ENCODE measurements at places on chromosomes 16 and 17.

DNA sequence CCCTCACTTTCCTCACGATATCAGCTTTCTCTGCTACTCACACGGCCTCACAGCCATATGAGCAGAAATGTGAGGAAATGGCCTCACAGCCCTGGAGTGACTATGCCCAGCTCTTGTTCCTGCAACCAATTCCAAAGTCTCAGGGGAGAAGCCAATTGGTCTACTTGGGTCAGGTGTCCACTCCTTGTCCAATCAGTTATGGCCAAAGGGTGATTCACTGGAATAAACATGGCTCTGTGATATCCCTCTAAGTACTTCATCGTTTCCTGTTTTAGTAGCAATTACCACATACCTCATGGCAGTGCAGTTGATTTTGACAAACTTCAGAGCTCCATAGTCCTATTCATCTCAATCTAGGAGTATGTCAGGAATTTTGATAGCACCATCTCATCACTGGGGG lies 195.4 kb downstream of the KATNIP start:
- DNase-seq: no peak

GRCh38 chr17:33895491-33895890 lies 359.6 kb upstream of the CCL2 start:
- DNase-seq: no peak

GRCh38 chr16:61460020-61460419 lies 576.2 kb downstream of the CDH8 start:
- no peak for DNase-seq

- no peak for DNase-seq
Measured at GRCh38 chr17:76585649-76586593, at the start of gene ST6GALNAC2. ST6GALNAC2 (minus strand) TSS chr17:76585860; CDS start chr17:76585808, 52 bp downstream.

DNA sequence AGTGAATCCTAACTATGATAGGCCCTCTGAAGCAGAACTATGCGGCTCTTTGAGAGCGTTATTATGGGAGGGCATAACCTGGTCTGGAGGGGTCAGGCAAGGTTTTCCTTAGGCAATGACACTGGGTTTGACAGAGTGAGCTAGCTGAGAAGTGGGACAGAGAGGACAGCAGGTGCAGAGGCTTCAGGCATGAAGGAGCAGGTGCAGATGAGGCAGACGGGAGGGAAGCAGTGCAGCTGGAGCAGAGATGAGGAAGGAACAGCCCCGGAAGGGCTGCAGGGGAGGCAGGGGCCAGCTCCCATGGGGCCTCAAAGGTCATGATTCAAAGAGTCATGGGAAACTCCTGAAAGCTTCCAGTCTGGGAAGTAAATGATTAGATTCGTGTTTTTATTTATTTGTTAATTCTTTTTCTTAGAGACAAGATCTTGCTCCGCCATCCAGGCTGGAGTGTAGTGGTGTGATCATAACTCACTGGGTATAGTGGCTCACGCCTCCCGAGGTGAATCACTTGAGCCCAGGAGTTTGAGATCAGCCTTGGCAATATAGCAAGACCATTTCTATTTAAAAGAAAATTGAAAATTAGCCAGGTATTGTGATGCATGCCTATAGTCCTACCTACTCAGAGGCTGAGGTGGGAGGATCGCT lies 5.4 kb downstream of the MARCHF10 start:
- DNase-seq: no peak

GRCh38 chr16:67207249-67208091 lies 8.5 kb downstream of the ELMO3 start:
- DNase-seq: no peak

DNA sequence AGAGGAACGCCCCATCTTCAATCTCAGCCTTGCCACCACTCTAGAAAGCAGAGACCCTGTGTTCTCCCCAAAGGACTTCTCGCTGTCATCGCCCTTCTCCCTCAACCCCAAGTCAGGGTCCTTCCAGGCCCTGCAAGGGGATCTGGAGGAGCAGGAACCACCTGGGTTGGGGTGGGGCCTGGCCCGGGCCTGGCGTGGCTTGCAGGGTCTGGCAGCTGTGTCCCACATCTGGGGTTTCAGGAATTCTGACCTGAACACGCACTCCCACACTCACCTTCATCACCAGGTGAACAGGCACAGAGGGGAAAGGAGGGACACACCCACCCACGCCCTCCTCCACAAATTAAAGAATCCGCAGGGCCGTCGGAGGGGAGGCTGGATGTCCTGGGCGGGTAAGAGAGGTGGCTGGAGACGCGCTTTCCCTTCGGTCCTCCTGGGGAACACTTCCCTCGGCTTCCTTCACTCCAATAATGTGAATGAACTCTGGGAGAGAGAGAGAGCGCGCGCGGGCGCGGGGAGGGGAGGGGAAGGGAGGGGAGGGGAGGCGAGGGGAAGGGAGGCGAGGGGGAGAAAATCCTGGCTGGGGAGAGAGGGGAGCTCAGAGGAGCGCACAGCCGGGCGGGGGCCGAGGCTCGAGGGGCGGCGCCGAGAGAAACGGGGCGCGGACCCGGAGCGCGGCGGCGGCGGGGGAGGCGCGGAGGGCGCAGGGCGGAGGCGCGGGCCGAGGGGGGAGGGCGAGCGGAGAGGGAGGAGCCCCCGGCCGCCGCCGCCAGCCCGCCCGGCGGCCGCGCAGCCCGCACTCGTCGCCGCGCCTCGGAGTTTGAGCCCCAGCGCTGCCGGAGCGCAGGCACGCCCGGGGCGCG lies at the start of gene CACNG4:
Gene CACNG4 (plus strand): TSS at position 799 of the 863 bp plus-strand sequence. CDS start 205 bp downstream, outside the sequence.
- no peak for DNase-seq

DNA sequence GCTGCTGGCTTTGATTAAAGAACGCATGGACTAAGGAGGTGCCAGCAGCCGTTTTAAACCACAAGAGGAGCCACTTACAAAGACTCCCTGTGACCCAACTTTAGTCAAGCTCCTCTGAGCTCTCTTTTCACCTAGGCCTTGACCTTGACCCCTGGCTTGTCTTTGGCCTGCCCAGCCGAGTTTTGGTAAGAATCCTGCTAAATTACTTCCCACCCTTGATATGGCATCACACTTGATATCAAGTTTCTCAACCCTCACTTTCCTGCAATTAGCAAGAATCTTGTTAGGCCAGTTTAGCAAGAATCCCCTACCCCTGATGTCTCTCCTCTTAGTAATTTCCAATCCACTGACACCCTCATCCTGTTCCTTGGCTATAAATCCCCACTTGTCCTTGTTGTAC lies 232.8 kb upstream of the SALL1 start:
- no peak for DNase-seq

GRCh38 chr17:6269478-6269877 lies 165.4 kb downstream of the AIPL1 start:
- no peak for DNase-seq

Measured in activated T-helper 1 cell treated with anti-CD3 and anti-CD28 coated beads, Interleukin-2, amount 50 U/mL, for 16 hours (primary cell).